Lower lobe of right lung (tissue), 2 donors: ENCODE measurements at places on chromosomes 1 and 21.

DNA sequence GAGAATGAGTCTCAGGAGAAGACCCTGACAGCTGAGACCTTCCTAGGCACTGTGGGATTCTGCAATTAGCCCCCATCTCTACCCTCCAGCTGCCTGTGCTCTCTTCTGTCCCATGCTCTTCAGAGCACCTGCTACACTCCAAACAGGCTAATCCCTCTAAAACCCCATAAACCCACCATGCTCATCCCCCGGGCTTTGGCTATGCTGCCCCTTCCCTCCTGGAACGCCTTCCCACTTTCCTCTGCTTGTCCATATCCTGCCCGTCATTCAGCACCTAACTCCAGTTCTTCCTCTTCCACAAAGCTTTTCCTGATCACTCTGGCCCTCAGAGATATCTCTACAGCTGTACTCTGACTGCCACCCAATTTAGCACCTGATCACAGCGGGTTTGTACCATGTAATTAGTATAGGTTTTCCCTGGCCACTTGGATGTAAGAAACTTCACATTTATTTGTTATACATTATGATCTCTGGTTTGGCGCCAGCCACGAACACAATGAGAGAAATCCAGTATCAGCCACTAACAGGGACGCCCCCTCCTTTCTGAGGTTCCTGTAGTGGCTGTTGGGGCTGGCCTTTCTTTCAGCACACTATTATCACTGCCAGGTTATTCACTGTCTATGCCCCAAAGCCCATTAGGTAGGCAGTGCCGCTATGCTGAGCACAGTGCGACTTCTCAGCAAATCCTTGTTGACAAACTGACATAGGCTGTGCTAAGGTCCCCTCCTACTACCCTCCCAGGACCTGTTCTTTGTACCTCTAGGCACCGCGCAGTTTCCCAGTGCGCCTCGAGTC, 45.1 kb downstream of the CDC7 start:
- H3K27me3 ChIP-seq, result no peaks in the 10 kb centered on the region
- no peak overlapping the region for H3K4me3 ChIP-seq
- peaks cover 8% of the 10 kb centered on the region for H3K4me1 ChIP-seq
- no peak overlapping the region for H3K27ac ChIP-seq
- no peaks in the 10 kb centered on the region for H3K36me3 ChIP-seq

DNA sequence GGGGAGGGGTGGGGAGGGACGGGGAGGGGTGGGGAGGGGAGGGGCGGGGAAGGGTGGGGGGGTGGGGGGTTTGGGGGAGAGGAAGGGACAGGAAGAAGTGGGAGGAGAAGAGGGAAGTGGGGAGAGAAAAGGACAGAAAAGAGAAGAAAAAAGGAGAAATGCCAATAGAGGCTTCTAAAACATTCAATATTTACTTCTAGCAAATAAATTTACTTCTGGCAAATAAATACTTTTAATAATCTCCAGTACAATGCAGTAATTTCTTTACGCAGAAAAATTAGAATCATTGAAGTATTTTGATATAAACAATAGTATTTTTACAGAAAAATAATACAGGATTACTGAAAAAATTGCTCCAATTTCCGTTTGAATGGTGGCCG, 9.4 kb upstream of the GPR161 start:
- H3K4me1 ChIP-seq, result peaks cover 9% of the 10 kb centered on the region
- no peak overlapping the region for H3K4me3 ChIP-seq
- no peak for DNase-seq
- no peak overlapping the region for H3K27ac ChIP-seq
- no peaks in the 10 kb centered on the region for H3K36me3 ChIP-seq

GRCh38 chr21:17461582-17461981, 51.3 kb upstream of the CXADR start:
- H3K27me3 ChIP-seq, result no peaks in the 10 kb centered on the region
- H3K4me3 ChIP-seq, result no peak overlapping the region
- peaks cover 6% of the 10 kb centered on the region for H3K4me1 ChIP-seq

DNA sequence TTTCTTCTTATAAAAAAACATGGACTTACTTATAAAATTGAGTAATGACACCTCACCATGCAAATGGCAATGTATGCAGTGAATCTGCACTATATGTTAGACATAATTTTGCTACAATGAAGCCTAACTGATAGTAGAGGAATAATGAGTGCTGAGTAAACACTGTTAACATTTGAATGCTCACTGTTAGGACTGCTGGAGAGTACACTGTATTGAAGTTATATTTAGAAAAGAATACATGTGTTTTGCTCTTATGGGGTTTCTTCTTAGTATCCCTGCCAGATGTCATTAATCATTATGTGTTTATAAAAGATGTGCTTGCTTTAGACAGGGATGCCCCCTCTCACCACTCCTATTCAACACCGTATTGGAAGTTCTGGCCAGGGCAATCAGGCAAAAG, 111.1 kb upstream of the ZP4 start:
- H3K36me3 ChIP-seq, result no peaks in the 10 kb centered on the region
- H3K4me1 ChIP-seq, result no peaks in the 10 kb centered on the region
- no peak overlapping the region for H3K4me3 ChIP-seq
- H3K27me3 ChIP-seq, result no peaks in the 10 kb centered on the region

DNA sequence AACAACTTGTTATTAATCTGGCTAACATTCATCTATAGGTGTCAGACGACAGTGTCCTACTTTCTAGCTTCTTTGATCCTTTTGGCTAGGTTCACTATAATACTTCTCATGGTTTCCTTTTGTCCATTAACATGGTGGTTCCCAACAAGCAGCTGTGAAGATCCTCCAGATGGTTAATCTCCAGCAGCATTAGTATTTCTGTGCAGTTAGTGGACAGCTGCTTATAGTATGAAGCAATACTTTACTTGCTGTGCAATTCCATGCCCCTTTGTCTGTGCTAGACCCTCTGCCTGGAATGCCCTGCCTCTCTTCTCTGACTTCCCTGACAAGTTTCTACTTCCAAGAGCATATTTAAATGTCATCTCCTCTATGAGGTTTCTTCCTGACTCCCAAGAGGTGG, 41.7 kb upstream of the ARHGAP29 start:
- H3K27me3 ChIP-seq, result no peaks in the 10 kb centered on the region
- H3K27ac ChIP-seq, result no peak overlapping the region
- H3K4me3 ChIP-seq, result no peak overlapping the region
- peaks cover 5% of the 10 kb centered on the region for H3K4me1 ChIP-seq

GRCh38 chr1:6464514-6464836, 1.5 kb downstream of the TNFRSF25 start:
- H3K4me1 ChIP-seq, result no peaks in the 10 kb centered on the region
- DNase-seq, result no peak
- no peak overlapping the region for H3K27ac ChIP-seq
- peaks cover 13% of the 10 kb centered on the region for H3K36me3 ChIP-seq

- no peaks in the 10 kb centered on the region for H3K36me3 ChIP-seq
- no peak for DNase-seq
- no peaks in the 10 kb centered on the region for H3K27me3 ChIP-seq
Measured at GRCh38 chr21:17387030-17387617, 125.7 kb upstream of the CXADR start.

DNA sequence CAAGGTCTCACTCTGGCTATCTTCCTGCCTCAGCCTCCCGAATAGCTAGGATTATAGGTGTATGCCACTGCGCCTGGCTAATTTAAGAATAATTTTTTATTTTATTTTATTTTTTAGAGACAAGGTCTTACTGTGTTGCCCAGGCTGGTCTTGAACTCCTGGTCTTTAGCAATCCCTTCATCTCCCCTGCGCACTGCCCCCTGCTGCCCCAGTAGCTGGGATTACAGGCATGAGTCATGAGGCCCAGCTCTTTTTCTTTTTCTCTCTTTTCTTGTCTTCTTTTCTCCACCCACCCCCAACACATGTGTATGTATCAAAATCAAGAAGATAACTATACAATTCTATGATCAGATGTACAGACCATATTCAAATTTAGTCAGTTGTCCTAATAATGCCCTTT, 87.2 kb downstream of the PEX14 start:
- H3K36me3 ChIP-seq, result no peaks in the 10 kb centered on the region
- no peak overlapping the region for H3K27ac ChIP-seq
- H3K4me1 ChIP-seq, result no peaks in the 10 kb centered on the region
- H3K27me3 ChIP-seq, result no peaks in the 10 kb centered on the region

DNA sequence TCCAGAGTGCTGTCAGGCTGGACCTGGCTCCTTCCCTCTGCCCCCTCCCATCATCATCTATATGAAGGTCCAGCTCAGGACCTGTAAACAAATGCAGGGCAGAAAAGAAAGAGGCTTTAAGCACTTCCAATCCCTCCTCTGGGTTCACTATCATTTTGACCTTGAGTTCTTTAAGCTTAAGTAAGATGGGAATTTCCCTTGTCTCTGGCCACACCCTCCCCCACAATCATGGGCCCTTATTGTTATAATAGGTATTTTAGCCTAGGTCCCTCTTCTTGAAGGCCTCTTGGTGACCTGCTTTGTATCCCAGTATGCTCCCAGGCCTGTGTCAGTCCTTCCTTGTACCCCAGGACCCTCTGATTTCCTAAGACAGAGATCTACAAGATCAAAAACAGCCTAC, 45.1 kb upstream of the EPS15 start:
- H3K4me3 ChIP-seq, result no peak overlapping the region
- H3K27me3 ChIP-seq, result no peaks in the 10 kb centered on the region
- DNase-seq, result no peak
- peaks cover 12% of the 10 kb centered on the region for H3K4me1 ChIP-seq

DNA sequence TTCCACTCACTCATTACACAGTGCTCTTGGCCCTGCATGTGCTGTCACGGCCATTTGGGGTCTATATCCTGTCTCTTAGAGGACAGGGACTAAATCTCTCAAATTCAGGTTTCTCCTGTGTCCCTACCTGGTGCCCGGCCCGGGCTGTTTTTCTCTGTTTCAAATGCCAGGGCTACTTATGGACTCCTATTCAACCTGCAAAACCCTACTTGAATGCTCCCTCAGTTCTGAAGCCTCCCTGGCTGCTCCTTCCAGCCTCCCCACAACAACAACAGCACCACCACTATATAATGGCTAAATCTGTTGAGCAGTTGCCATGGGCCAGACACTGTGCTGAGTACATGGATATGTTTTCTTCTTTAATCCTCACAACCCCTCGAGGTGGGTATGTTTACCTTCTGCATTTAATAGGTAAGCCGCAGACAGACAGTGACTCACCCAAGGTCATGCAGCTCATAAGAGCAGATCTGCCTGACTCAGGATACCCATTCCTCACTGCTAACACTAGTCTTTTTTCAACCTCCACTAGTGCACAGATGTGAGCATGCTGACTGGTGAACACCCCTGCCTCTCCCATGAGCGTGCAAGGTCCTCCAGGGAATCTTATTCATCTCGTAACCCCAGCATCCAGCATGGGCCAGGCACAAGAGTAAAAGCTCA, 29.9 kb downstream of the DHRS3 start:
- no peak for DNase-seq
- H3K27me3 ChIP-seq, result no peaks in the 10 kb centered on the region
- peaks cover 21% of the 10 kb centered on the region for H3K4me1 ChIP-seq
- no peak overlapping the region for H3K27ac ChIP-seq
- H3K4me3 ChIP-seq, result no peak overlapping the region

- no peaks in the 10 kb centered on the region for H3K36me3 ChIP-seq
- no peak for DNase-seq
- no peak overlapping the region for H3K27ac ChIP-seq
- H3K4me1 ChIP-seq, result peaks cover 65% of the 10 kb centered on the region
- peak overlapping the region; percentile 80 for H3K4me3 ChIP-seq
- H3K27me3 ChIP-seq, result no peaks in the 10 kb centered on the region
Measured at GRCh38 chr21:15061747-15062605, 2.8 kb downstream of the NRIP1 start.

- H3K27me3 ChIP-seq, result no peaks in the 10 kb centered on the region
- H3K36me3 ChIP-seq, result no peaks in the 10 kb centered on the region
- H3K4me1 ChIP-seq, result no peaks in the 10 kb centered on the region
- DNase-seq, result no peak
- no peak overlapping the region for H3K4me3 ChIP-seq
Measured at GRCh38 chr21:23356905-23357304, 2250.4 kb downstream of the MRPL39 start.

DNA sequence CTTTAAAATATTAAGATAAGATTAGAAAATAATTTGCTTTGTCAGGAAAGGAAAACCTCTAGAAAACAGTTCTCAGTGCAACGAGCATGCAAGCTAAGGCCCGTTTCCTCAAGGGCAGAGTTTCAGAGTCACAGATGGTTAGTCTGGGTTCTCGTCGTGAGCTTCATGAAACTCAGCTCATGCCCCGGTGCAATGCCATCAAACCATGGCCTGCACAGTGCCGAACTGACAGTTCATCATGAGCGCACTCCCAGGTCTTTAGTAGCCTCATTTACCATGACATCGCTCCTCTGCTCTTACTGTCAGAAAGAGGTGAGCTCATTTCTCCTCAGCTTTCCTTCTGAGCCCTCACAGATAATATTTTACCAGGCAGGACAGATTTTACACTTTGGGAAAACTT, 319.2 kb downstream of the NTNG1 start:
- H3K36me3 ChIP-seq, result no peaks in the 10 kb centered on the region
- H3K4me1 ChIP-seq, result no peaks in the 10 kb centered on the region
- no peak overlapping the region for H3K4me3 ChIP-seq
- H3K27me3 ChIP-seq, result peaks cover 11% of the 10 kb centered on the region

- no peaks in the 10 kb centered on the region for H3K36me3 ChIP-seq
- no peak overlapping the region for H3K4me3 ChIP-seq
- no peaks in the 10 kb centered on the region for H3K4me1 ChIP-seq
Measured at GRCh38 chr1:219529116-219529515, 83.8 kb downstream of the ZC3H11B start.

DNA sequence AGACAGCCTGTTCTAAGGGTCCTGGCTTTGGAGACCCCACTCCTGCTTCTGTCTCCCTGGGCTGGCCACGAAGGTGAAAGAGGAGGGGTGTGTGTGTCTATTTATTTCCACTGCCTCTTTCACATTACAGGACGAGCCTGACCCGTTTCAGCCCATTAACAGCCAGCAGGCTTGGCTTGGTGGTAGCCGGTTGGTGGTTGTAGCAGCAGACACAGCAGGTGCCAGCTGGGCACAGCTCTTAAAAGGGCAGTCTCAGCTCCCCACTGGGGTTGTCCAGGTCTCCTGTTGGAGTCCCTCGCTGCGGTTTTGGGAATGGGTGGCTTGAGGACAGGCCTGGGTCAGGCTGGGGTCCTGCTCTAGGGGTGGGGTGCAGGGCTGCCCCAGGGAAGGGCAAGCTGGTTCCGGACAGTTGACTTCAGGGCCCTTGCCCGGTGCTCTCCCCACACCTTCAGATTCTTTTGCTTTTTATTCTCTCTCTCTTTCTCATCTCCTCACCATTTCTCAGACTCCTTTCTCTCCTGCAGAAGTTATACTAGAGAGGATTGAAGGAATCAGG, 84.6 kb downstream of the ACTL8 start:
- no peak overlapping the region for H3K4me3 ChIP-seq
- H3K27ac ChIP-seq, result no peak overlapping the region
- H3K27me3 ChIP-seq, result peaks cover 13% of the 10 kb centered on the region
- H3K4me1 ChIP-seq, result no peaks in the 10 kb centered on the region
- H3K36me3 ChIP-seq, result no peaks in the 10 kb centered on the region
